ENCODE measurements at places on chromosomes 12 and 14.

- no peak for DNase-seq
Measured at GRCh38 chr12:51818086-51818485, 30.4 kb downstream of the FIGNL2 start.

DNA sequence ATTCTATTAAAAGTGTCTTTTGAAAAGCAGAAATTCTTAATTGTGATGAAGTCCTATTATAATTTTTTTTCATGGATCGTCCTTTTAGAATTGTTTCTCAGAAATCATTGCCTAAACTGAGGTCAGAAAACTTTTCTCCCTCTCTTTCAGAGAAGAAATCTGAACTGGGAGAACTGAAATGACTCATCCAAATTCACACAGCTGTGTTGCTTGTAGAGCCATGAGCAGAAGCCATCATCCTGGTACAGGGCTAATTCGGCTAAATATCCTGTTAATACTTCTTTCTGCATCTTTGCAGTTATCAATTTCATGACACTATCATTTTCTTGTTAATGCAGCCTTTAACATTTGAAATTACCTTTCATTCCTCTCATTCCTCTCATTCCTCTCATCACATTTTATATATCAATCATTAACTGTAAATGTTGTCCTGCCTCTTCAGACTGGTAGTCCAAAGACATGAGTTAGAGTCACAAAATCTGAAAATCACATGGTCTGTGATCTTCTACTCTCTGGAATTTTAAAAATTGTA lies 15.5 kb downstream of the SLC15A5 start:
- no peak for DNase-seq

DNA sequence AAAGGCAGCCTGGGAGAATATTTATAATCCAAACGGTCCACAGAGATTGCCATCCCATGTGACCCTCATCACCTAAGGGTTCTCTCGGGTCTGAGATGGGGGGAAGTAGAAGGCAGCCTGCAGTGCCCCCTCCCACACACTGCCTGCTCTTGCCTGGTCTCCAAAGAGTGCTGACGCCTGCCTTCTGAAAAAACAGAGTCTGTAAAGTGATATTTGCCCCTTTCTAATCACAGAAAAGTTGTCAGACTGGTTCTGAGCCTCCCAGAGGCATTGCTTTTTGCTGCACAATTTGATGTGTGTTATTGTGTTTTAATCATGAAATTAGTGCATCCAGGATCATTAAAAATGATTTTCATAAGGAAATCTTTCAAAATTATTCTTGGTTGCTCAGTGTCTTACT lies 59.2 kb downstream of the TMEM30B start:
- no peak for DNase-seq

GRCh38 chr12:99670635-99671034 lies 23.1 kb downstream of the GARIN6 start:
- DNase-seq, result no peak

DNA sequence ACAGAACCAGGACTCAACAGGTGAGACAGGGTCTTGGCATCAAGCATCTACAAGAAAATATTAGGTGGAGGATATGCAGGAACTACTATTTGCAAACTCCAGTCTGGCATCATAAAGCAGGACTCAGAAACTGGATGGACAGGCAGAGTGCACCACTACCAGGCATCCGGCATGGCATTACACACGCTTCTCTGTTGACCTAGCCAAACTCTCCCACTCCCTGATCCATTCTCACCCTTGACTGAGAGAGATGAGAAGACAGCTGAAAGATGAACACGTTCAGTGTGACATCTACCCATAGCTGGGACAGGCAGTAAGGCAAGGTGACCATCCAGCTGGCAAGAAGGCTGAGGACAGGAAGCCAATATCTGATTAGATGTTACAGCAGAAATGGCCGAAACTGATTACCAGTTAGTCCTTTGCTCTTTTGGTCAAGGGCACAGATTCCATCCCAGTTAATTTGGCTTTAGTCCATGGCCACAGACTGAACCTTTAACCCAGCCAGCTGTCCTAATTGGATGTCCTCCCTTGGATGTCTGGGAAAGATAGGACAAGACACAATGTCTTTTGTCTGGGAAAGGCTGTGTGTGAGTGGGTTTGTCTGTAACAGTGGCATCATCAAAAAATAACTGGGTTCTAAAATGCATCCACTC lies 71.6 kb downstream of the BBS10 start:
- no peak for DNase-seq

GRCh38 chr12:13586361-13586760 lies 389.8 kb downstream of the EMP1 start:
- DNase-seq, result no peak

DNA sequence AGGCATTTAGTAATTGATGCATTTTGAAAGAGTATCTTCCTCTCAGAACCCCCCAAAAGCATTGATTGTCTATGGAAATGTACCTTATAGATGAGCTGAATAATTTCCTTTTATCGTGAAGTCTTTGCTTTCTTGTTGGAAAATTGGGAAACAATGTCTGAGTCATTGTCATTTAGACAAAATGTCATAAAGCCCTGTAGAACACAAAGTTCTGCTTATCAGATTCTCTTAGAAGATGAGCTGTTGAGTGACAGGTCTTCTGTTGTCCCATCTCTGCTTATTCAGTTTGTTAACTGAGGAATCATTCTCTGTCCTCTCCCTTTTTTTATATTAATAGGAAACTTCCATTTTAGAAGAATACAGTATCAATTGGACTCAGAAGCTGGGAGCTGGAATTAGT lies 22.9 kb downstream of the MAPKAPK5 start:
- DNase-seq, result no peak

DNA sequence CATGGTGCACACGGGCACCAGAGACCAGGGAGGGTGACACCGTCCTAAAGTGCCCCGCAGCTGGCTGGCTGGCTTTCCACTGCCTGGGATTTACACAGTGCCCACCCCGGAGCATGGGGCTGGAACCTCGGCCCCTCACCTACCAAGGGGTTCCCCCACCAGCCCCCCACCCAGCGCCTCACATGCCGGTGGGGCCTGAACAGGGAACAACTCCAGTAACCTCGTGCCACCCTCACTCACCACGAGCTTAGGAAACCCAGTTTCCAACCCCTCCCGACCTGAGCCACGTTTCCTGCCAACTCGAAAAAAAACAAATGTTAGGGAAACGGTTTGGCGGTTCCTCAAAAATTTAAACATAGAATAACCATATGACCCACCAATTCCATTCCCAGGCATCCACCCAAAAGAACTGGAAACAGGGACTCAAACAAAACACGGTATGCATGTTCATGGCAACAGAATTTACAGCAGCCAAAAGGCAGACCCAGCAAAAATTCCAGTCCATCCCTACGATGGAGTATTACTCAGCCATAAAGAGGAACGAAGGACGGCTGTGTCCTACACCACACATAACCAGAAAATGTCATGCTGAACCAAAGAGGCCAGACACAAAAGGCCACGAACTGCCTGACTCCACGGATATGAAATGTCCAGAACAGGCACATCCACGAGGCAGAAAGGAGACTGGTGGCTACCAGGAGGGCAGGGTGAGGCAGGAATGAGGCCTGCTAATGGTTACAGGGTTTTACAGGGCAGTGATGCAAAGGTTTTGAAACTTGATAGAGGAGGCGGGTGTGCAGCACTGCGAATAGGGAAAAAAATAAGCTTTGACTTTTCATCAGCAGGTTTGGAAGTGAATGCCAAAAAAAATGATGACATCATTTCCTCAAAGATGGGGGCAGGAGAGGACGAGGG lies 68.9 kb downstream of the NCOR2 start:
- DNase-seq, result no peak

DNA sequence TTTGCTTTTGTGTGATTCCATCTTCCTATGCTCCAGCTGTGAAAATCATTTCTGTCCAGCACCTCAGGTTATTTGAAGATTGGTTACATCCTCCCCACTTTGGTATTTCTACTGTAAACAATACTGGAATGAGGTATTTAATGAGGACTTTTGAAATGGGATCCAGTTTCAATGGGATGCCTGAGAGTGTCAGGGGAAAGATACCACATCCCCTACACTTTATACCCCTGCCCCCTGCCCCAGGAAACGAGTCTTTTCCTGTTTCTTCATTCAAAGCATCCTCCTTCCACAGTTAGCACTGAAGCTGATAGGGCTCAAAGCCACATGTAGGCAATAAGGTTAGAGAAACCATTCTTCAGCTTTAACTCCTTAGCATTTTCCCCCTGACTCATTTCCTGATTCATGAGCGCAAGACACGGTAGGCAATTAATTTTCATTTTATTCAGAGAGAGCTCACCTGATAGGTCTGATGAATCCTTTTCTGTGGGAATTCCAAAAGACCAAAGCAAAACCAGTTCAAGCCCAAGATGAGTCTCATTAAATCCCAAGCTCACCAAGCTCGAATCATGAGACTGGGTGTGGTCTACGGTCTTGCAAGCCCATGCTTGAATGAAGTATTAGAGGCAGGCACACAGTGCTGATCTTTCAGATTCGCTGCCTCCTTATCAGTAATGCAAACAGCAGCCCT lies 143.6 kb upstream of the CRY1 start:
- no peak for DNase-seq
